ENCODE measurements at places on chromosomes 6 and 20. TPM values are rescaled to one million over a fixed set of nuclear protein-coding genes. Genes with fewer than 3 reads are reported as not detected.

The BEND6 gene
- 6.8 TPM for polyA plus RNA-seq

DNA sequence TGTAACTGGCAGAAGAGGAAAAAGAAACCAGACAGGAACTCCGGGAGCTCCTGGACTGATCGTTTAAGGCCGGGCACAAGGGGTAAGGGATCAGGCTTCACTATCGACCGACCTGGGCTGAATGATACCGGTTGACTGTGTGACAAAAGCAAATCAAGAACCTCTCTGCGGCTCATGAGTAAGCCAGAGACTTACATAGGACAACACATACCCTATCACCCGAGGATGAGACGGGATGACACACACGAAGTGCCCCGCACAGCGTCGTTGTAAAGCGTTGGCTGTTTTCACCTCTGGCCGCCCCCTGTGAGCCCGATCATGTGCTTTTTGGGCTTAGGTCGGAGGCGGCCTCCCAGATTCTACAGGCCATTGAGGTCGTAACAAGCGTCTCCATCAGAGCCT is 695 bp upstream of the TGIF2 start:
- DNase-seq: no peak

DNA sequence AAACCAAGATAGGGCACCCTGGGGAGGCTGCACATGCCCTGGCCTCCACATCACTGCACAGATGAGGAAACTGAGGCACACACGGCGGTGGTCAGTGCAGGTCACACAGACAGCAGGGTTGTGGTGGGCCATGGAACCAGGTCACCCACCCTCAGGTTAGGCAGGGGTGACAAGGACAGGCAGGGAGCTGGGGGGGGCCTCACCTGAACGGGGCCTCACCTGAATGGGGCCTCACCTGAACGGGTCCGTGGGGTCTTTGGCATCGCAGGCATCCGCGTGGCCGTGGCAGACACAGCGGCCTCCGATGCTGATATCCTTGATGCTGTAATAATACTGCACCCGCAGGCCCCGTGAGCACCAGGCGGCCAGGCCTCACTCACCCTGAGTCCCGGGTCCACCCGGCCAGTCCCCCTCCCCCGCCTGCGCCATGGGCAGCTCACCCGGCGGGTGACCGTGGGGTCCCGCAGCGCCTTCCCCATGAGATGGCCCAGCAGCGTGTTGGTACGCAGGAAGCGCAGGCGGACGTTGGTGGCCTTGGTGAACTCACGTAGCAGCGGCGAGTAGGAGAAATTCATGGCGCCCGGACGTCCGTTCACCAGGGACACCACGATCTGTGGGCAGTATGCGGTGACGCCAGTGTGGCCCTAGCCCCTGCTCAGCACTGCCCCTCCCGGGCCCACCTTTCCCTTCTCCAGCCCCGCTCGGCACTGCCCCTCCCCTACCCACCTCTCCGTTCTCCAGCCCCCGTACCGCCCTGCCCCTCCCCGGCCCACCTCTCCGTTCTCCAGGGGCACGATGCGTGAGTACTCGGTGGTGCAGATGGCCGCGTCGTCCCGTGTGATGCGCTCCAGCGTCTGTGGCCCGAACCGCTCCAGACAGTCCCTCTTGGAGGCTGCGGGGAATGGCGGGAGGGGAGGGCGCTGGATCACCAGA is 15.4 kb downstream of the LAMA5 start:
- DNase-seq: no peak

GRCh38 chr6:25913741-25914140 is 16.8 kb downstream of the SLC17A2 start:
- no peak for DNase-seq

DNA sequence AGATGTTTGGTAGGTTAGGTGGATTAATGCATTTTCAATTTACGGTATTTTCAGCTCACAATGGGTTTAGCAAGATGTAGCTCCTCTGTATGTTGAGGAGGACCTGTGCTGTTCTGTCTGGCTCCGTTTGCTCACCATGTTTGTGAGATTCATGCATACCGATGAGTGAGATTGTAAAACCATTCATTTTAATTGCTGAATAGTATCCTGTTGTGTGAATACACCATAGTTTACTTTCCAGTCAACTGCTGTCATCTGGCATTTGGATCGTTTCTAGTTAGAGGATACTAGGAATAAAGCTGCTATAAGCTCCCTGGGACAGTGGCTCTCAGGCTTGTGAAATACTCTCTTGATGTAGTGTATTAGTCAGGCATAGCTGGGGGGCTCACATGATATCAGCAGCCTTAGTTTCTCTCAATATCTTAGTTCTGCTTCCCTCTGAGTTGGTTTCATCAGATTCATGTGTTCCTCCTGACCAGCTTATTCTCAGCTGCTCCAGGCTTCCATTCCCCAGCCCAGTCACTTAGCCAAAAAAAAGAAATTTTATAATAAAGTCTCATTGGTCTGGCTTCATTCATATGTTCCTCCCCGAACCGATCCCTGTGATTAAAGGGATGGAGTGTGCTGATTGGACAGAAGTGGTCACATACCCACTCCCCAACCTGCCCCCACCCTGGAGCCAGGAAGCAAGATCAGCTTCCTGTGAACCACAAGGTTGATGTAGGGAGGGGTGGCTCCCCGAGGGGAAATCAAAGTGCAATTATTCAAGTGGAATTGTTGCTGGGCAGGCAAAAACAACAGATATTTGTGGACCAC is 10.9 kb upstream of the B4GALT5 start:
- no peak for DNase-seq

The FAM210B gene
- polyA plus RNA-seq: 43.1 TPM

GRCh38 chr6:159943101-159943632 is 25.7 kb upstream of the IGF2R start:
- DNase-seq: no peak

The ERVFRD-1 gene
- polyA plus RNA-seq: 0.22 TPM

GRCh38 chr6:166485651-166486535 is 100.6 kb downstream of the RAMACL start:
- DNase-seq: no peak

The C6orf58 gene
- polyA plus RNA-seq: 2.1 TPM

GRCh38 chr6:13769655-13770053 is 44.7 kb downstream of the MCUR1 start:
- DNase-seq: no peak

DNA sequence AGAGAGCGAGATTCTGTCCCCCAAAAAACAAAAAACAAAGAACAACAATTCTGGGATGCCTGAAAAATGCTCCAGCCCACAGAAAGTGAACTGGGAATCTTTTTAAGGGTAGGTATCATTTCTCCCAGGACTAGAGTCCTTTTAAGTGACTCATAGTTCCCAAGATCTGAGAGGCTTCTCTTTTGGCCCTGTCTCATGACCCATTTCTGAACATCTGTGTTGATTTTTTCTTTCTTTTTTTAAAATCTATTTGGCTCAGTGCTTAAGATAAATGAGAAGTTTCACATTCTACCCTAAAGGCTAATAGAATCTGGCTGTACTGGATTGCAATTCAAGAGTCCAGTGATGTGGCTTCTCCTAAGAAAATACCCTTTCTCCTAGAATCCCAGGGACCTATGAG is 217.6 kb upstream of the FOXQ1 start:
- no peak for DNase-seq

- no peak for DNase-seq
Measured at GRCh38 chr20:62925420-62926228, 681 bp downstream of the DIDO1 start.

The TBPL1 gene
- polyA plus RNA-seq: 53.0 TPM

DNA sequence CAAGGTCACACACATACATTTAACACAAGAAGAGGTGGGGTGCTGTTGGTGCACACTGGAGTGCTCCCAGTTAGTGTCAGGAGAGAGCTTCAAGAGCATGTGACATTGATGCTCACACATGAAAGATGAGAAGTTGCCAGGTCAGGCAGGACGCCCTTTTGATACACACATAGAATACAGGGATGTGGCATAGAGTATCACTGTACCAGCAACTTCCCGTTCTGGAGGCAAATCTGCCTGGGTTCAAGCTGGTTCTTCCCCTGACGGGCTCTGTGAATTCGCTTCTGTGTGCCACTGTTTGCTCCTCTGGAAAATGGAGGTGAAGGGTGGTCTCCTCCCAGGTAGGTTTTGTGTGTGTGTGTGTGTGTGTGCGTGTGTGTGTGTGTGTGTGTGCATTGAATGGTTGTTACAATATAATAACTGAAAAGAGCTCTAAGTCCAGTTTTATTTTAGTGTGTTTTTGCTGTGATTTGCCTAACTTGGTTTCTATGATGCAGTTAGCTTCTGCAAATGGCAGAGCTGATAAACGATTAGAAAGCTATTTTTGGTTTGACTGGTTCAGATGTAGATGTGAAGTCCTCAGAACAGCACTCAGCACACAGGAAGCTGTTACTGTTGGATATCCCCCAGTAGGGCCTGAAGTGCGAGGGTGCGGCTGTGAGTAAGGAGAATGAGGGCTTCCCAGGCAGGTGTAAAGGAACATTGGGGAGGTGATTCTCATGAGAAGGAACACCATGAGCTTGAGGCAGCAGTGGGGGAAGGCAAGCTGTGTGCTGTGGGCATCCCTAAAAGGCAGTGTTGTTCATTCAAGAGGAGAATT is 53.4 kb downstream of the HIVEP1 start:
- DNase-seq: no peak

DNA sequence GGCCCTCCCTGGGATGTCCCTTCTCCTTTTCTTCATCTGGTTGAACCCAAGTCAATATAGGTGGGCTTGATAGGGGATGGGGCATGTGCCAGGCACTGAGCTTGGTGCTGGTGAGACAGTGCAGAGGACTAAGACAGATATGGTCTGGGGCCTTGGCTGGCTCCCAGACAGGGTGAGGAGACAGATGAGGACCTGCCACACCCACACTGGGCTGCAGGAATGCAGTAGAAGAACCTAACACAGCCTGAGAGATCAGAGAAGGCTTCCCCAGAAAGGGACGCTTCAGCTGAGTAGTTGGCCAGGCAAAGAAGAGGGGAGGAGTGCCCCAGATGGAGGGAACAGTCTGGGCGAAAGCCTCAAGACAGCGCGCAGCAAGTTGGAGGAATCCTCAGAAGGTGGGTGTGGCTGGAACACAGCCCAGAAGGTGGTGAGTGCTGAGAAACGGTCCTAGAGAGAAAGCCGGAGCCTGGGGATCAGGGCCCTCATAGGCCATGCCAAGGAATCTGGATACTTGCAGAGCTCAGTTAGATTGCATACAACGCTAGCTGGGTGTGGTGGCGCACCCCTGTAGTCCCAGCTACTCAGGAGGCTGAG is 26.4 kb downstream of the CD40 start:
- no peak for DNase-seq

DNA sequence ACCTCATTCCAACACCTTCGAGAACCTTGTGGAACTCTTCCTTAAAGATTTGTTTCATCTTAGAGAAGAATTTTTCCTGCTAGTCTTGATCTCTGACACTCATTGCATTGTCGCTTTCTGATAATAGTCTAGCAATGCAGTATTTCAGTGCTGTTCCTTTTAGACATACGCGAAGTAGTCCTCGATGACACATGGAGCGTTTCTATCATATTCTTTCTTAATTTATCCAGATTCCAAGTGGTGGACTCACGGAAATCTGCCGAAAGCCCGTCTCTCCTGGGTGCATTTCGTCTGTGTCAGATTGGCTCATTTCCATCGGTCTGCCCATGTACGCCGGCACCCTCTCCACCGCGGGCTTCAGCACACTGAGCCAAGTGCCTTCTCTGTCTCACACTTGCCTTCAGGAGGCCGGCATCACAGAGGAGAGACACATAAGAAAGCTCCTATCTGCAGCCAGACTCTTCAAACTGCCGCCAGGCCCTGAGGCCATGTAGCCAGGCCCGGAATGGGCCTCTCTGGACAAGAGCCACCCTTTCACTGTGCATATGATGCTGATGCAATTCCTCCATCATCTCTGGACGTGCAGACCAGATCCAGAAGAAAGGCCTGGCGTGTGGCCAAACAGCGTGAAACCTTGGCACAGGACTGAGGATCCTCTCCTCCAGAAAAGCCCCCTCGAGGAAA is 198.6 kb upstream of the UST start:
- no peak for DNase-seq

The LKAAEAR1 gene
- polyA plus RNA-seq: not detected

The SLC17A3 gene
- 0.96 TPM for polyA plus RNA-seq

DNA sequence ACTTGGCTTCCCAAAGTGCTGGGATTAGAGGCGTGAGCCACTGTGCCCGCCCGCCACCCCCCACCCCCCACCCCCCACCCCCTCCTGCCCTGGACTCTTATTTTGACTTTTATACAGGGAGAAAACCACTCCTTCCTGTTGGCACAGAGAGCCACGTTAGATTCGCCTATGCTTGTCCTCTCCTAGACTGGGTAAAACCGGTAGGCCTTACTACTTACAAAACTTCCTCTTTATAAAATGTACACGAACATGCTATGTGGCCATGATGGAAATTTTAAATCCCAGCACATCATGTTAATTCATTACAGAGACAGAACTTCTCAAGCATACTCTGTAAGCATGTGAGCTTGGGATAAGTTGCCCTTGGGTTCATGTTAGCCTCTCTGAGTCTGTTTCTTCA is 124.2 kb downstream of the SLC24A3 start:
- no peak for DNase-seq

- no peak for DNase-seq
Measured at GRCh38 chr20:44517454-44517853, 4.4 kb downstream of the SERINC3 start.

GRCh38 chr6:38404355-38404754 is 235.4 kb downstream of the BTBD9 start:
- DNase-seq: no peak

GRCh38 chr20:51631011-51631950 is 88.8 kb upstream of the NFATC2 start:
- DNase-seq: peak; percentile 66

The CTAGE9 gene
- polyA plus RNA-seq: not detected

GRCh38 chr20:4869290-4870193 is 131.8 kb downstream of the SLC23A2 start:
- DNase-seq: no peak

- DNase-seq: no peak
Measured at GRCh38 chr20:45268531-45268930, 14.2 kb upstream of the SLPI start.

- no peak for DNase-seq
Measured at GRCh38 chr20:609371-609964, 641 bp downstream of the TCF15 start.

The DACT2 gene
- polyA plus RNA-seq: 17.5 TPM
